COLO829 (cell line): ENCODE measurements at places on chromosomes 6 and 20.

DNA sequence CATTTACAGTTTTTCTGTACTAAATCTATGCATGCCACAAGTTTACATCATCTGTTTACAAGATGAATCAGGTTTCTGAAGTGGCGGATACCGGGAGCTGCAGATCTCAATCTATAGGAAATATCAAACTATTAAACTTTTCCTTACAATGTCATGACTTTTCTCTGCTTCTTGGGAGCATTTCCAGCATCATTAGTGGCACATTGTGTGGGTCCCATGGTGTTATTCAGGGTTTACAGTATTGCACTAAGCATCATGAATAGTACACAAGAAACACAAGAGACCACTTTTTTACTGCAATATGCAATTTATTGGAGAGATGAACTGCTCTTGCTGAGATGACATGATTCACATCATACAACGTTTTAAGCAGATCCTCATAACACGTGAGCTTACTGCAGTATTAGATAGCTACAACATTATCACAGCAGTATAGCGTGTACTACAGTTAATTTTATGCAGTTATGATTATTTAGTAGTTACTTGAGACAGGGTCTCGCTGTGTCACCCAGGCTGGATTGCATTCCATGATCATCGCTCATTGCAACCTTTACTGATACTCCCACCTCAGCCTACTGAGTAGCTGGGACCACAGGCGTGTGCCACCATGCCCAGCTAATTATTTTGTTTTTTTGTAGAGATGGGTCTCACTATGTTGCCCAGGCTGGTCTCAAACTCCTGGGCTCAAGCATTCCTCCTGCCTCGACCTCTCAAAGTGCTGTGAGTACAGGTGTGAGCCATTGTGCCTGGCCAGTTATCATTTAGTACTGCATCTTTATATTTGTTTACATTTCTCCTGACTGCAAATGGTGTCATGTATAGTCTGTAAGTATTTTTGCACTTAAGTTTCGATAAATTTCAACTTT, 18.4 kb downstream of the BLTP3A start:
- DNase-seq = no peak

- no peak for DNase-seq
Measured at GRCh38 chr20:49863666-49864065, 51.0 kb downstream of the SLC9A8 start.

DNA sequence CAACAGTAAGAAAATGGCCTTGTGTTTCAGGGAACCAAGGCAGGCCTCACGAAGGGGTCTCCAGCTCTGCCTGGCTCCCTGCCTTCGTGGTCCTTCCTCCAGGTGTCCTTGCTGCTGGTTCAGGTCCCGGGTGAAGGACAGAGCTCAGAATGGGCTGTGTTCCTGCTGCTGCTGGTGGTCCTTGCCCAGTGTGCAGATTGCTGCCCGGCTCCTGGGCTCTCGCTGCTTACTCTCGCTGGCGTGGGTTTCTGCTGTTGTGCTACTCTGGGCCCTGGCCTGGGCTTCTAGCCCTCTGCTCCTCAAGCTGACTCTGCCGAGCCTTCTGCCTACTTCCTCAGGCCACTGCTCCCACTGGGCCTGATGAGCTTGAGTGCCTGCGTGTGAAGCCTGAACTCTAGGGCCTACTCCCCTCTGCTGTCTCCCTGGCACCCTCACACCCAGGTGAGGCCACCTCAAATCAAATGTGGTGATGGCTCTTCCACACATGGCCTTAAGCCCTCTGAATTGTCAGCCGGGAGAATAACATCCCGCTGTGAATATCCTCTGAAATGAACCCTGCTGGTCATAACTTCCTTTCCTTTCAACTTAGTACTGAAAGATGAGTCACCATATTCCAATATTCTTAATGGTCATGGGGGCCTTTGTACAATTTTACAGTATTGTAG, 171.6 kb downstream of the FOXC1 start:
- peak; percentile 34 for DNase-seq

GRCh38 chr6:93787841-93788240, 368.5 kb upstream of the EPHA7 start:
- DNase-seq = no peak

DNA sequence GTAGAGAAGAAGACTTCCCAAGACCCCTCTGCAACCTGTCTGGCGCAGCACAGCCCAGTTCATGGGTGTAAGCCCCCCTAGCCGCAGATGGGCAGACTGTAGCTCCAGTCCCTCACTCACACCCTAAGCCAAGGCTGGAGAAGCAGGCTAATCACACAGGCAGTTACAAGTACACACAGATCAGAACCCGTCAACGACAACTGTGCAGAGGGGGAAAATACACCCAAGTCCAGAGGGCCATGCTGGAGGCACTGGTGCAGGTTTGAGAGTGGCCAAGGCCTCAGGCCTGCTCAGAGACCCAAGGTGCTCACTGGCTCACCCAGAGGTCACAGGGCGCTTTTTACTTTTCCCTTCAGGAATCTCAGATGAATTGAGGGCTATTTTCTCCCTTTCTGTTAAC, 106.1 kb downstream of the NOL4L start:
- DNase-seq = no peak

DNA sequence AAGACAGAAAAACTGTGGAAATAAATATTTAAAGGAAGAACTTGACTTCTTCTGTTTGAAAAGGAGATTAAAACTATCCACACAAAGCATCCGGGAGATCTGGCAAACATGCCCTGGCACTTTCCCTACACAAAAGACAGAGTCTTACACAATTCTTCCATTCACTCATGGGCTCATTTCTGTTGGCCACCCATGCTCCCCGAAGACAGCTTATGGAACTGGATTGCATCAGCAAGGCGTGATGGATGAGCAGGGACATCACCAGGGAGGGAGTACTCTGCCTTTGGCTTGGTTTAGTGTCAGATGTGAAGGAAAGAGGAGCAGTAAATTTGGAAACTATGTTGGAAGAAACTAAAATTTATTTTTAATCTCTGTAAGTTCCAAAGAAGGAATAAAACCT, 379.3 kb downstream of the CD109 start:
- no peak for DNase-seq

DNA sequence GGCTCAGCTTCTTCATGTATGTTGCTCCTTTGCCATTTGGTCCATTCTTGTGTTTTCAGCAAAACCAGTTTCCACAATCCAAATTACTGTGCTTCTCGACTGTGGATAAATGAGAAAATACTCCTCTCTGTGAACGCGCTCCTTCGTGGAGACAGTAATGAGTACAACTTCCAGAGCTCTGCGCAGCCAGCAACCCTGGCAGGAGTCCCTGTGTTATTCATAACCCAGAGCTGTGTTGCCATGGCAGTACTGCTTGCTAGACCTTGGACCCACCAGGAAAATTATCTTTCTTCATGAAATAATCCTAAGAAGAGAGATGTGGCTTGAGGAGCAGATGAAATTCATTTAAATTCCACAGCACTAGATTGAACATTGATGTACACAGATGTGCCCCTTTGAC, 73.7 kb downstream of the SLC22A3 start:
- no peak for DNase-seq

DNA sequence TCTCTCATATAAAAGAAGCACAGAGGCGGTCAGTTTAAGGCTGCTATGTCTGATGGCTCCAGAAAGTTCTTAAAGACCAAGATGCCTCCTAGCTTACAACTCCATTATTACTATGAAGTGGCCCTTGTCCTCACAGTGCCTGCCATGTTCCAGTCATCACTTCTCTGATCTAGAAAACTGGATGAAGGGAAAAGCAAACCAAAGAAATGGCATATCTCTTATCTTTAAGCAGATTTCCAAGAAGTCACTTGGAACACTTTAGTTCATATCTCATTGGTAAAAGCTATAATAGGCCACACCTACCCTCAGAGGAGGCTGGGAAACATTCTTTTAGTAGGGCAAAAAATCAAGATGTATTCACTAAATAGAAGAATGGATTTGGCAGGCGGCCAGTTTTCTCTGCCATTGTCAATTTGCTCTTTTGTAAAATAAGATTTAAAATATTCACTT, 289.6 kb downstream of the TBC1D7 start:
- no peak for DNase-seq

- DNase-seq = no peak
Measured at GRCh38 chr6:31728767-31729514, at the start of gene DDAH2. Gene DDAH2 (minus strand): TSS chr6:31729299. CDS start chr6:31729161, 138 bp downstream.

- DNase-seq = no peak
Measured at GRCh38 chr6:44194326-44194725, 22.4 kb upstream of the MYMX start.

DNA sequence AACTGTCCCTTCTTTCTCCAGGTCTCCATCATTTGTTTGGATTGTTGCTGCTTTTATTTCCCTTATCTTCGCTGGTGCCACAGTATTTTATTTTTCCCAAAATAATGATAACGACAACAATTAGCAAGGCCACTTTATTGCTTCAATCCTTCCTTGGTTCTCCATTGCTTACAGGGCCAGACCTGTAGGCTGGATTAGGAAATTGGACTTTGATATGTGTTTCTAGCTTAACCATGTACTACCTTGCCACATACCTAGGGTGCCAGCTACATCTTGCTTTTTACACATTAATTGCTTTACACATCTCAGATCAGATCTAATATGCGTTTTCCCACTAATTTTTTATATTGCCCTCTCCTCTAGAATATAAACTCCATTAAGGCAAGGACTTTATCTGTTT, 195.4 kb downstream of the HIVEP2 start:
- DNase-seq = no peak

DNA sequence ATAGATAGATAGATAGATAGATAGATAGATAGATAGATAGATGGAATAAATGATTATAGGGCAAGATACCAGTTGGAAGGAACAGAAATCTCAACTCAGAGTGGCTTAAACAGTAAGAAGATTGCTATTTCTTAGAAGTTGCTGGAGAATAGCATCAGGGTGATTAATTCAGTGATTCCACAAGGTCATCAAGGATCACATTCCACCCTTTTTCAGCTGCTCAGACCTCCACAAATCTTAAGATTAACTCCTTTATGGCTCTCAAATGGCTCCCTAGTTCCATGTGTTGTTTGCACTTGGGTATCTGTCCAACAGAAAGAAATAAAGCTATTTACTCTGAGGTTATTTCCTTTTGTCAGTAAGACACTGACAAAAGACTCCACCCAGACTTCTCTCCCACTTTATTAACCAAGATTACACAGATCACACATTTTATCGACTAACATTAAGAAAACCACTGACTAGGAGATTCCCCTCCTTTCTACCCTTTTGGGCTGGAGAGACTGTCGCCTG, 68.3 kb upstream of the KIF16B start:
- no peak for DNase-seq

- no peak for DNase-seq
Measured at GRCh38 chr20:62567246-62568044, 74.9 kb upstream of the SLCO4A1 start.

GRCh38 chr6:134406311-134406710, 88.4 kb upstream of the SGK1 start:
- DNase-seq = no peak

DNA sequence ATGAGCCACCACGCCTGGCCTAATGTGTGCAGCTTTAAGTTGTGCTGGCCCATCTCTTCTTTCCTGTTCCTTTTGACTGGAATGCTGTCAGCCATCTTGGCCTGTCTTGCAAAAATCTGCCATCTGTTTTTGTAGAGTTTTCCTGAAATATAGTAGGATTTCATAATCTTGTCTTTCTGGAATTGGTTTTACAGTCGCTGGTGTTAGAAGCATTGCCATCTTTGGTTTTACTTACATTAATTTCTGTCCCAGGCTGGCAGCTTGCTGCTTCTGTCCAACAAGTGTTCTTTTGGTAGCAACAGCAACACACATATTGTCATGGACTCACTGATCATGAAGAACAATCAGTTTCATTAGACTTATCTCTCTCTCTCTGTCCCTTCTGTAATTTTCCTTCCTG, 29.1 kb upstream of the TULP1 start:
- DNase-seq = no peak

GRCh38 chr6:28817808-28818145, 106.0 kb downstream of the TRIM27 start:
- DNase-seq = no peak

GRCh38 chr6:55836481-55836880, 38.9 kb downstream of the BMP5 start:
- no peak for DNase-seq

DNA sequence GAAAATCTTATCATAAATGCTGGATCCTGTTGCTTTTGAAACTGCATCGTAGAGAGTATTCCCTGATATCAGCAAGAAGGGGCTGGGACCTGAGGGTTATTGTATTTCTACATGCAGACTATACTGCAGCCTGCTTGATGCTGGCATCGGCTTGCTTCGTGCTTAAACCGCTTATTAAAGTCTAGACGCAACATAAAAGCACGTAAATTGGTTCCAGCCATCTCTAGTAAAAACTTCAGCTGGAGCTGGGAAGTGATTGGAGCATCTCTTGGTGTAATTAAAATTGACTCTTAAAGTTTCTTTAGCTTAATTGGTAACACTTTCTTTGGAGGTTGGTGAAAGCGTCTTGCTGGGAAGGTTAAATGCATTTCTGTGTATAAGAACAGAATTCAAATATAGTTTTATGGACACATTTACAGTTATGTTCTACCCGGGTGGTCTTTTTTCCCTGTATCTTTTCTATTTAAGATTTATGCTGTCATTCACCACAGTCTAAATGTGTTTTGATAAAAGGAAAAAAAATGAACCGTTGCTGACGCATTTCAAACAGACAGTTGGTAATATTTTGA, 139.0 kb upstream of the JAG1 start:
- DNase-seq = no peak

DNA sequence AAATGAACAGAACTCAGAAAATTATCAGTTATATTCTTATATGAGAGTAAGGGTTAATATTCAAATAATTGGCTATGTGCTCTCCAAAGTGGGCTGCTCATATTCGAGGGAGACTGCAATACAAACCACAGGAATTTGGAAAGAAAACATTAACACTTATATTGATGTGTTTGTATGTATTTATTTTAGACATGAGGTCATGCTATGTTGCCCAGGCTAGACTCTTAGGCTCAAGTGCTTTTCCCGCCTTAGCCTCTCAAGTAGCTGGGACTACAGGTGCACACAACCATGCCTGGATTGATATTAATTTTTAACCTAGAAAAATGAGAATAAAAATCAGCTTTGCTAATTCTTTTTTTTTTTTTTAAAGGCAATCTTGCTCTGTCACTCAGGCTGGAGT, 35.0 kb downstream of the BTBD9 start:
- no peak for DNase-seq

DNA sequence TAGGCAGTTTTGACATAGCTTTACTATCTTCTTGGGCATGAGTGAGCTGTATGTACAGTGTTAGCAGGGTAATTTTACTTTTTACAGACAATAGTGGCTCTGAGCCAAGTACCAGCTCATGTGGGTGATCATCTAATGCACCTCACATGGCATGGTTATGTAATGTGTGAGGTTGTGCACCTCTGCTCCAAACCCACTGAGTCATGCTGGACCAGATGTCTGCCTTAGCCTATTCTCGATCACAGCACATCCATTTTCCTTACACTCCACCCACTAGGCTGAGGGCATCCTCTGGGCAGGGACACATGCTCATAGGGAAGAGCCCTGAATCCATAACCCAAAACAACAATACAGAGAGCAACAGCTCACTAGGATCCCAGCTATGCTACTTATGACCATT, 71.6 kb upstream of the FBXL4 start:
- no peak for DNase-seq

GRCh38 chr6:130955755-130956154, 107.3 kb downstream of the EPB41L2 start:
- no peak for DNase-seq

GRCh38 chr6:122408702-122409458, 9.4 kb downstream of the HSF2 start:
- DNase-seq = no peak

GRCh38 chr6:115908906-115909559, 151.7 kb downstream of the FRK start:
- DNase-seq = no peak

- DNase-seq = no peak
Measured at GRCh38 chr20:24109537-24109936, 121.0 kb upstream of the GGTLC1 start.

GRCh38 chr6:56863366-56863765, 91.5 kb upstream of the BEND6 start:
- DNase-seq = no peak
